ENCODE measurements at places on chromosomes 6 and 20.
A peak's percentile ranks its signal among the peaks of the same experiment; 100 is the strongest.

DNA sequence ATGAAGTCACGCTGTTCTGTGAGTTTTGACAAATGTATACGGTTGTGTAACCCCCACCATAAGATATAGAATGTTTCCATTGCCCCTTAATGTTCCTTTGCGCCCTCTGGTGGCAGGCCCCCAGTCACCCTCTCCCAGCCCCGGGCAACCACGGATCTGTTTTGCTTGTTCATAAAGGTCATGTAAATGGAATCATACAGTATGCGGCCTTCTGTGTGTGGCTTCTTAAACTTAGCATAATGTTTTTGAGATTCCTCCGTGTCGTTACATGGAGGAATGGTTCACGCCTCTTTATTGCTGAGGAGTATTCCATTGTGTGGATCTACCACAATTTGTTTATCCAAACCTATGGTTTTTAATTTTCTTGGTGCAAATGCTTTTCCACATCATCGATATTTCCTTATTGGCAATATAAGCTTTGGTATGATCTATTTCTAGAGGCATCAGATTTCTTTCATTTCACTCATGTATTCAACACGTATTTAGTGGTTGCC is 28.4 kb downstream of the LYRM2 start:
- DNase-seq = peak; percentile 64

- peak; percentile 77 for DNase-seq
Observed at GRCh38 chr6:139777202-139777970, 402.9 kb upstream of the CITED2 start.

DNA sequence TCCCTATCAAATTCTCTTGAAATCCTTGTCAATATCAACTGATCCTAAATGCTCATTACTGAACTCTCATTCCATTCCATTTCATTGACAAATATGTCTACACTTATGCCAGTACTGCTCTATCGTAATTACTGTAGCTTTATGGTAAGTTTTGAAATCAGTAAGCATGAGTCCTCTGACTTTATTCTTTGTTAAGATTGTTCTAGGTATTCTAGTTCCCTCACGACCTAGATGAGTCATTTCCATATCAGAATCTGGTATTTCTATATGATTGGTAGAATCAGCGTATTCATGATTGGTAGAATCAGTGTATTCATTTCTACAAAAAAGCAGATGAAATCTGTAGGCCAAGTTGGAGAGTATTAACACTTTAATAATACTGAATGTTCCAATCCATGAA is 318.6 kb upstream of the RUNX2 start:
- no peak for DNase-seq

DNA sequence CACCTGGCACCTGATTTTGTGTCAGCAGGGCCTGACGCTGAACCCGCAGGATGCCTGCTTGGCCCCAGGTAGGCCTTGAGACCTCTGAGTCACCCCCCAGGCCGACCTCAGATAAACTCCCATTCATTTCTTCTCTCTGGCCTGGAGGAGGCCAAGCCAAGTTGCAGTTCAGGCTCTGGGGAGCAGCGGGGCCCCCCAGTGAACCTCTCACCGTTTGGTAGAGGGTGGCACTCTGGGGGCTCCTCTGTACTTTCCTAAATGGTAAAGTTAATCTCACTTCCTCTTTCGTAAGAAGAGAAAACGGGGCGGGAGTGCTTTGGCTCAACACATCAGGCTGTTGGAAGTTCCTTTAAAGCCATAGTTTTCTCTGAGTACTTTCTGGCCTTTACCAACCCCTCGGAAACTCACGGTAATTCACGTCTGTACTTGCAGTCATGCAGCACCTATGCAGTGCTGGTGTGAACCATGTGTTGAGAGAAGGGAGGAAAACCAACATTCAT is 2.8 kb downstream of the SIRPA start:
- no peak for DNase-seq

DNA sequence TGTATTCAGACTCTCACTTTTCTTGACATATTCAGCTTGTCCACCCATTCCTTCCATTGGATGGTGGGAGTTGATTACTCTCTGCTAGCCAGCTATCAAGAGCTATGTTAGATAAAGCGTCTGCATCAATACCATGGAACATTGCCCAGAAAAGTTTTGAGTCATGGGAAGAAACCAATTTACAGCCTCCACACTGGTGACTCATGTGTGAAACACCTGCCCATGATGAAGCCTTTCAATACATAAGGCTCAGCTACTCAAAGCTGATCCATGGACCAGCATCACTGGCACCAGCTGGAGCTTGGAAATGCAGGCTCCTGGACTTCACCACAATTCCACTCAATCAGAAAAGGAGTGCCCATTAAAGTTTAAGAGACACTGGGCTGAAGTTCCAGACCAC is 16.1 kb downstream of the PLA2G7 start:
- no peak for DNase-seq

DNA sequence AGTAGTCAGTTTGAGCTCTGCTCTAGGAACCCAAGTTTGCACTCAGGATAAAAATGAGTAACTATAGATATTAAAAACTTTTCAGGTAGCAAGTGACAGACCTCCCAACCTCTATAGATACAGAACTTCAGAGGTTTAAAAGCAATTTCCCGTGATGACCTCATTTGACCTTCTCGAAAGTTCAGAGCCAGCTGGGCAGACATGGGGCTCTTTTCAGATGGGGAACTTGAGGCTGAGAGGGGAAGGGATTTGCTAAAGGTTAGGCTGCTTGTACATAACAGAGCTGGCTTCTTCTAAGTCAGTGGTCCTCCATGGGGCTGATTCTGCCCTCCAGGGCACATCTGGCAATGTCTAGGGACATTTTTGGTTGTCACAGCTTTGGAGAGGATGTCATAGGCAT is 58.8 kb upstream of the ZNF831 start:
- no peak for DNase-seq

DNA sequence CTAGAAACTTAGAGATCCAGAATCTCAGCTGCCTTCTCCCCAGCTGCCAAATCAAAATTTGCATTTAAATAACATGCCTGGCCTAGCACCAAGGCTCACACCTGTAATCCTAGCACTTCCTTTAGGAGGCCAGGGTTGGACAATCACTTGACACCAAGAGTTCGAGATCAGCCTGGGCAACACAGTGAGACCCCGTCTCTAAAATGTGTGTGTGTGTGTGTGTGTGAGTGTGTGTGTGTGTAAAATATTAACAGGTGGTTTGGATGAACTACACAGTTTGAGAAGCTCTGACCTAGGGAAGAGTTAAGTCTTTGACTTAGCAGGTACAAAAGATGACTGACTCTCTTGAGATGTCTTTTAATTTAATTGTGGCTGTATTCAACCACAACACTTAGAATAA is 20.2 kb upstream of the CD2AP start:
- no peak for DNase-seq

DNA sequence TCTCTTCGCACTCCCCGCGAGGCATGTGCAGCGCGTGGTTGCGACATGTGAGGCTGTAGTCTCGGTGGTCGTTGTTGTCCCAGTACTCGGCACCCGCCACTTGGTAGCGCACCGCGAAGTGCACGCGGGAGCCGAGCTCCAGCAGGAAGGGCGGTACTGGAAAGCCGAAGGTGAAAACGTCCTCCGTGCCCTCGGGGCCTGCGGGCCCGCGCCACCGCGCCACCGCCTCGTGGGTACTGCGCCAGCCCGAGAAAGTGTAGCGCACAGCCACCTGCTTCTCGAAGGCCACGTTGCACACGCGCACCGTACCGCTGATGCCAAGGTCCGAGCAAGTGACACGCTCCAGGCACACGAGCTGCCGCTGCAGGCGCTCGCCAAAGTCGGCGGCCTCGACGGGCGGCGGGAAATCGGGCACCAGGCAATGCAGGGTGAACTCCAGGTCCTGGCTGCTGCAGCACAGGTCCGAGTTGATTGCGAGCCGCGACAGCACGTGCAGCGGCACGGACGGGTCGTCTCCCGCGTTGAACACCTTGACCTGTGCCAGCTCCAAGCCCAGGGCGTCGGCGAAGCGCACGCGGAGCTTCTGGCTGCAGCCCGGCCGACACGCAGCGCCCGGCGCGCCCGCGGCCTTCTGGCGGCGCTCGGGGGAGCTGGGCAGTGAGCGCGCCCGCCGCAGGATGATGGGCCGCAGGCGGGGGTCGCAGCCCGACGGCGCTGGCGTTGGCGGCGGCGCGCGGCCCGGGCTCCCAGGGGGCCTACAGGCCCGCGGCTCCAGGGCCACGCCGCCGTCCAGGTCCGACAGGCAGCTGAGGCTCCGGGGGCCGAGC is 840 bp downstream of the PPP1R3D start:
- no peak for DNase-seq

DNA sequence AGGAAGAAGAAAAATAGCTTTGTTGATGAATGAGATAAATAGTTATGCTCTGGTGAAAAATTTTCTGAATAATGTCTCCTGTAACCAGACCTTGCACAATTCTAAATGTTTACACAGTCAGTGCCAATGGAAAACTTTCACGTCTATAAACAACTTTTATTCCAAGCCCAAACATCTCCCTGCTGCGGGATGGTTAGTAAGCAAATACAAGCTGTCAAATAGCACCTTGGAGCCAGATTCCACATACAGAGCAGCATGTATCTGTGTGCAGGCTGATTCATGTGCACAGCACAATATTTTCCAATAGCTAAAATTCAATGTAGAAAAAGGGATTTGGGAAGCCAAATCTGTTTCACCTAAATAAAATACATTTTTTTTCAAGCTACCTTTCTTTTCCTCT is 813.3 kb downstream of the HACE1 start:
- DNase-seq = peak; percentile 24

DNA sequence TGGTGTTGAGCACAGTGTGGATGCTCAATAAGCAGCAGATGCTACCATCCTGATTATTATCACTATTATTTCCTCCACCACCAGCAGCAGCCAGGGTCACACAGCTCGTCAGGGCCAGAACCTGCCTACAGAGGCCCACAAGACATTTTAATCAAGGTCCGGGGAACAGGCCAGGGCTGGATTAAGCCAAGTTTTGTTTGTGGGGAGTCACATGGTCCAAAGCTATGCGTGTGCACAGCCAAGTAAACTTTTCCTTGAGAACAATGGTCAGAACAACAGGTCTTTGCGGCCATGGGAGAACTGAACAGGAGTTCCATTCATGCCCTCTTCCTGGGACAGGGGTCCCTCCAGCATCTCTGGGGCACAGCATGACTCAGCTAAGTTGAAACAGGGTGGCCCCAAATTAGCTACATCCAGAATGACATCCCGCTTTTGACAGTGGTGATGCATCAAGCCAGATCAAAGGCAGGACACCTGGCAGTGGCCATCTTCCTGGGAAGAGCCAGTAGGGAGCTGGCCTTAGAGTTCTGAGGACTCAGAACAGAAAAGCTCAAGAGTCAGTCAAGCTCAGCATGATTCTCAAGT is 11.7 kb downstream of the SNTA1 start:
- no peak for DNase-seq

DNA sequence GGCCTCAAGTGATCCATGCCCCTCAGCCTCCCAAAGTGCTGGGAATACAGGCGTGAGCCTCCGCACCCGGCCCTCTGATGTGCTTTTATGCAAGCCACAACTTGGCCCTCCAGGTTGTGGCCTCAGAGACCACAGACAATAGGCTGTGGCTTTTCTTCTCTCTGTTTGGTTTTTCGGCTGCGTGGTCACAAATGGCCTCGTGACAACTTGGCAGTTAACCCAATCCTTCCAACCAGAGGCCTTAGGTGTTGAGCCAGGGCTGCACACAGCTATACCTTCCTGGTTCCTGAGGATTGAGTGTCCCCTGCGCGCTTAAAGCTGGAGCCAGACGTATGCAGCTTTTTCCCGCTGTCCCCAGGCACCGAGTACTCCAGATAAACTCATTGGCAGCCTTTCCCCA is 6.3 kb upstream of the TGM3 start:
- DNase-seq = no peak

GRCh38 chr6:140193269-140193668 is 818.8 kb upstream of the CITED2 start:
- no peak for DNase-seq

GRCh38 chr6:79778816-79779215 is 147.7 kb downstream of the SH3BGRL2 start:
- DNase-seq = no peak

GRCh38 chr6:138529478-138529877 is 30.2 kb upstream of the NHSL1 start:
- DNase-seq = no peak

- DNase-seq = peak; percentile 3
Observed at GRCh38 chr6:9647071-9647445, 767.8 kb downstream of the TFAP2A start.

DNA sequence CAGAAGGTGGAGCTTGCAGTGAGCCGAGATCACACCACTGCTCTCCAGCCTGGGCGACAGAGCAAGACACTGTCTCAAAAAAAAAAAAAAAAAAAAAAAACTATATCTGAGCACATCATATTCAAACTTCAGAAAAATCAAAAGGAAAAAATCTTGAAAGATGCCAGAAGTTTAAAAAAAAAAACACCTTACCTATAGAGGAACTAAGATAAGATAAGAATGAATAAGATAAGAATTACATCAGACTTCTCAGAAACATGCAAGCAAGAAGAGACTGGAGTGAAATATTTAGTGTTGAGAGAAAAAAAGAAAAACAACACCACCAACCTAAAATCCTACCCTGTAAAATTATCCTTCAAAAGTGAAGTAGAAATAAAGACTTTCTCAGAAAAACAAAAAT is 116.8 kb upstream of the ARID1B start:
- DNase-seq = no peak

GRCh38 chr6:169251371-169251802 is 2.3 kb downstream of the THBS2 start:
- no peak for DNase-seq

GRCh38 chr20:48800177-48800576 is 27.6 kb downstream of the PREX1 start:
- no peak for DNase-seq

DNA sequence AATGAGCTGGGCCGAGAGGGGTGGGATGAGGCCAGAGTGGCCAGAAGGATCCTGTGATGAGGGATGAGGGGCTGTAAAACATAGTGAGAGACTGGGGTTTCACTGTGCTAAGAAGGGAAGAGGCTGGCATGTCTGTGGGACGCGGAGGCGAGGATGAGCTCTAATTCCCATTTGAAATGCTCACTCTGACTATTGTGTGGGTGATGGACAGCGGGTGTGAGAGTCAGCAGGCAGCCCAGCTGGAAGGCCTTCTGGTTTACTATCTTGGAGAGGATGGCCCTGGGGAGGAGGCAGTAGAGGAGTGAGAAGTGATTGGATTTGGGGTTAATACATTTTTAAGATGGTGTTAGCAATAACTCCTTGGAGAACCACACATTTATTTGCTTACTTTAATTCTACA is 9.5 kb upstream of the MICA start:
- no peak for DNase-seq

GRCh38 chr6:2245877-2246863 is 765 bp upstream of the GMDS start:
- no peak for DNase-seq

DNA sequence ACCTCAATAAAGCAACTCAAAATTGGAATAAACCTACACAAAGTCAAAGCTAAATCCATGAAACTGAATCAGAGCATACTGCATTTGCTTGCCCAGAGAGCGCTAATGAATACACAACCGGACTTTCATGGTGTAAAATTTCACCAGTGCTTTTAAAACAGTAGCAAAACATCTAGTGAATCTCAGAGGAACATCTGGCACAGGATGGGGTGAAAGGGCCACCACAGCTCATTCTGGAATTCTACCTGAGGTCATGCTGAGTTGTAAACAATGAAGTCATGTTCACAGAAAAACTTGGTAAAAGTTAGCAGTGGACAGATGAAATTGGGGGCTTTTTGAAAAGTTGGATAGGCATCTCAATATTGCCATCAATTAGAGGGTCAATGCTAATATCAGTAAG is 125.6 kb upstream of the STXBP5 start:
- DNase-seq = no peak

GRCh38 chr20:822651-823573 is 10.6 kb upstream of the FAM110A start:
- DNase-seq = no peak

GRCh38 chr20:48769069-48769983 is 58.5 kb downstream of the PREX1 start:
- DNase-seq = no peak

- DNase-seq = no peak
Observed at GRCh38 chr6:73664701-73665100, 10.9 kb upstream of the SLC17A5 start.
